ENCODE measurements at places on chromosomes 3 and 15.

DNA sequence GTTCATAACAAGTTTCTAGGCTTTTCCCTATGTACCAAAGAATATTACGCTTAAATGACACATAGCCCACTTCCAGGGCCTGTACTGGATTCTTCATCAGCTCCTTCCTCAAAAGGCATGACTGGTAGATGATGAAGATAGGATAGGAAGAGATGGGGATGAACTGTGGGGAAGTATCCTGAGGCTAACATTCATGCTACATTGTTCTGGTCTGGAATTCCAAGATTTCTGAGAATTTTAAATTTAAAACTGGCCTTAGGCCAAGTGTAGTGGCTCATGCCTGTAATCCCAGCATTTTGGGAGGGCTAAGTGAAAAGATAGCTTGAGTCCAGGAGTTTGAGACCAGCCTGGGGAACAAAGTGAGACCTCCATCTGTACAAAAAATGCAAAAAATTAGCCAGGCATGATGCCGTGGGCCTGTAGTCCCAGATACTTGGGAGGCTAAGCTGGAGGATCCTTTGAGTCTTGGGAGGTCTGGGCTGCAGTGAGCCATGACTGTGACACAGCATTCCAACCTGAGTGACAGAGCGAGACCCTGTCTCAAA is 160.1 kb upstream of the PLAAT1 start:
- DNase-seq = no peak

GRCh38 chr3:126372413-126373145 is 15.4 kb upstream of the KLF15 start:
- DNase-seq = no peak

DNA sequence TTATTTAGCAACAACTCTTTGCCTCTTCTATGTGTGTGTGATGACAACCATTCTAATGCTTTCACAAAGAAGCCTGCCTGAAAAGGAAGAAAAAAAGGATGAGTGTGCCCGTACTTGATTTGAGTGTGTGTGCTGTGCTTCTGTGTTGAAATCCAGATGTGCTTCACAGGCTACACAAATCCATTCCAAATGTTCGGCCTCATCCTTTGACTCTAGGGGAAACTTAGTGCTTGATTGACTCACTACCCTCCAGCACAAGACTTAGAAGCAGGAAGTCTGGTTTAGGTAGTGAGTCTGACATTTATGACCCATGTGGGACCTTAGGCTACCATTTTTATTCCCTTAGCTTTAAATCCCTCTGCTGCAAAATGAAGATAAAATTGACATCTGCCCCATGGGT is 108.8 kb upstream of the PLAAT1 start:
- peak; percentile 30 for DNase-seq

DNA sequence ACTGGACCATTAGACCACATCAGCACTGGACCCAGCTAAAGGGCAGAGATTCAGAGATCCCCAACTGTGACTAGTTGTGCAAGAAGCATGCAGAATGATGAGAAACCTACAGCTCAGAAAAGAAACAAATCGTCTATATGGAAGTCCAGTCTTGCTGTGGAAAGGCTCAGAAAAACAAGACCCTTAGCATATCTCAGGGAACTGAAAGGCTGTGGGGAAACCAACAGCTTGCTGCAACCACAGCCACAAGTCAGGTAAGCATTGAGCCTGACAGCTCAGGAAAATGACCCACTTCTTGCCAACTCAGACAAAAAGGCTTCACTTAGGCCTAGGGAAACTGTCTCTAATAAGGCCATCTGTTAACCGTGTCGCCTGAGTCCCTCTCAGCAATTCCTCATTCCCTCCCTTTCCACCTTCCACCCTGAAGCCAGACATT is 145.6 kb downstream of the LSAMP start:
- no peak for DNase-seq

DNA sequence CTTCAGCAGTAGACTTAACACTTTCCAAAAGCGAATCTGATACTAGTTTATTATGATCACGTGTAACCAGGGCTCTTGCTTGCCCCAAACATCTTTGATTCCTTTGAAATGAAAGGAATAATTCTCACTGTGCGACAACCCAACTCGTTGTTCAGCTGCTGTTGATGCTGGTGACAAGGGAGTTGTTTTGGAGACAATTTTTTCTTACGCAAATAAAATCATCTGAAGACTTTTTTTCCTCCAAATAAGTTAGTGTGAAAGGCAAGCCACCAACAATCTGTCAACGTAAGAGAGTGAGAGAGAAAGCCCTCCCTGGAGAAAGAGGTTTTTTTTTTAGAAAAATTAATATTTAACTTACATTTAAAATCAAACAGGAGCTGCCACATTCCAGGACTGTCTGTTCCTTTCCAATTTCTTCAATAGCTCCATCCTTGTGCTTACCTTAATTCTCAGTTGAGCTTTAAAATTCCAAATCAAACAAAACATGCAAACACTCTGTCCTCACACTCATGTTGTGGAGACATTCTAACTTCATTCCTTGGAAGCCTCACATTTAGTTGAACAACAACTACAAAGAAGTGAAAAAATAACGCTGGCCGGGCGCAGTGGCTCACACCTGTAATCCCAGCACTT is 4.9 kb upstream of the P3H2 start:
- no peak for DNase-seq

- no peak for DNase-seq
Measured at GRCh38 chr3:192040282-192041043, 579.5 kb downstream of the PYDC2 start.

Measured in epithelial cell of esophagus (primary cell).